Type B pancreatic cell (in vitro differentiated cells): ENCODE measurements at places on chromosomes 11 and 22.

DNA sequence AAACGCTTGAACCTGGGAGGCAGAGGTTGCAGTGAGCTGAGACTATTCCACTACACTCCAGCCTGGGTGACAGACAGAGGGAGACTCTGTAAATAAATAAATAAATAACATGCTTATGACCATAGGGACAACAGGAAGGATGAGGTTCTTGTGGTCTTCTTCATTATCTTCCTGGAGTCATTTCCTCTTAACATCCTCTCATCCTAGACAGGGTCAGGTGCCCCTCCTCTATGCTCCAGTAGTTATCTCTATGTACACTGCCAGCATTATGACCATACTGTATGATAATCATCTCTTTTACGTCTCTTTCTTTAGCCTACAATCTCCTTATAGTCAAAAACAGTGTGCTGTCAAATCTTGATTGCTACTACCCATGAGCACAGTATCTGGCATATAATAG is 17.7 kb downstream of the RAB30 start:
- DNase-seq, result no peak

- DNase-seq, result no peak
These were observed 24.5 kb downstream of the ARHGAP1 start for GRCh38 chr11:46675949-46676348.

GRCh38 chr11:70862093-70862492 is 390.3 kb downstream of the SHANK2 start:
- no peak for DNase-seq

DNA sequence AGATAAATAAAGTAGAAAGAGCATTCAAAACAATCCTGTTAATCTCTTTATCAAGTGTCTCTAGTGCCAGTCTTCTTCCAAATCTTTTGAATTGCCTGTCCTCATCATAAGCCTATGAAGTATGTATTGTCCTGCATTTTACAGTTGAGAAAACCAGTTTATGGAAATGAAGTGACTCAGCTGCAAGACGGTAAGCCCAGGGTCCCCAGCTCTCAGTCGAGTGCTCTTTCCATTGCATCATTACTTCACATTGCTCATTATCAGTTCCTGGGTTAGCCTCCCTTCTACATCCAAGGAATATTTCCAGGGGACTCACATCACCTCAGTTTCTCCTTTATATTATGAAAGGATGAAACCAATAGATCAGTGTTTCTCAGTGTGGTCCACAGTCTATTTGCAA is 9.1 kb upstream of the P4HA3 start:
- DNase-seq, result no peak

DNA sequence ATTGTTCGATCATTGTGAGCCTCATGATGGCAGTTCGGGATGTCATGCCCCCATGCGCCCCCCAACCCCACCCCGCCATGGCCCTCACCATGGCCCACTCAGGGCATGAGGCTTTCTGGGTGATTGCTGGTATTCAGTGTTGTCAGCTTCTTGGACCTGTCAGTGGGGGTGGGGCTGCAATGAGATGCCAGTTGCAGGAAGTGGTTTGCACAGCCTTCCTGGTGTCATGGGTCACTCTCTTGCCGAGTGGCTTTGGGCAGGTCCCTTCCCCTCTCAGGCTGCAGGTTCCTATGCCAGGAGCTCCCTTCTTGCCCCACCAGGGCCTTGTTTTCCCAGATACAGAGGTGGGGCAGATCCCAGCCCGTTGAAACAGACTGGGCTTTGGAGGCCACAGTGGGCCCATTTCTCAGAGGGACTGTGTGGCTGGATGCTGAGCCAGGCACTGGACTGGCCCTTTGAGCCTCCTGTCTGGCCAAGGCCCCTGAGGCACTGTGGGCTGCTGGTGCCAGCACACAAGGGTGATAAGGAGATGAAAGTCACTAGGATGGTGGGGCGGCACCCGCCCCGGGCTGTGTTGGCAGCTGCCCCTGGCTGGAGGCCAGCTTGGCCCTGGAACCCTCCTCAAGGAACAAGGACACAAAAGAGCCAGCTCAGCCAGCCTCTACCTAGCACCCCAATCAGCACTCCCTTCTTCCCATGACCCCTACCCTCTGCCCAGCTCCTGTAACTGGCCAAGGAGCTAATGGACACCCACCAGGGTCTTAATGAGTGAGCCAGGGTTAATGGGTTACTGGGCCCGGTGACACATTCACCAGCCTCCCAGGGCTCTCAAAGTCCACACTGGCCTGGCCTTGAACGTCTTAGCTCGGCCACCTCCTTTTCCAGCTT is 1.5 kb upstream of the GGT1 start:
- DNase-seq, result no peak

- DNase-seq, result no peak
These were observed 34.8 kb downstream of the KCNQ1OT1 start for GRCh38 chr11:2664791-2665525.

GRCh38 chr22:44924710-44925109 is 85.1 kb downstream of the PHF21B start:
- DNase-seq, result no peak

- no peak for DNase-seq
These were observed 509 bp upstream of the PRRG4 start for GRCh38 chr11:32829157-32829679.

DNA sequence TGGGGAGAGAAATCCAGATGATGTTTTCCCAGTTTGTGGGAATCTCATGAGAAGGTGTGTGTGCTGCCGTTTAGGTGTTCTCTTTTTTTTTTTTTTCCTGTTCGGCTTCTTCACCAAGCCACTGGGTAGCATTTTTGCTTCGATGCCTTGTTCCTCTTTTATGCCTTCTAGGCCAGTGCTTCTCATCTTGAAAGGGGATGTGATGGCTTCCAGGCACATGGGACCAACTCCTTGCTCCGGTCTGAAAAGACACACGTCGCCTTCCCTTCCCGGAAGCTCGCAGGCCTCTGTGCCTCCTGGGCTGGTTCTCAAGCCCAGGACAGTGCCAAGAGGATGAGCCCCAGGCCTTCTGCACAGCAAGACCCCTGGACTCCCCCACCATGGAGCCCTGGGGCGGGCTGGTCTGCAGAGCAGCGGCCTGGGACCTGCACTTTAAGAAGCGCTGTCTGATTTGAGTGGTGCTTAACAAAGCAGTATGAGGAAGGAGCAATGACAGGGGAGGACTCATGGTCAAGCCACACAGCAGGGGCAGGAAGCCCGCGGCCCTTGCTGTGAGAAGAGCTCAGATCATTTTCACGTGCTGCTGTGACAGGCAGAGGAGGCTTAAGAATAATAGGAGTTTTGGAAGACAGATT is 158.8 kb downstream of the MPPED1 start:
- DNase-seq, result no peak

DNA sequence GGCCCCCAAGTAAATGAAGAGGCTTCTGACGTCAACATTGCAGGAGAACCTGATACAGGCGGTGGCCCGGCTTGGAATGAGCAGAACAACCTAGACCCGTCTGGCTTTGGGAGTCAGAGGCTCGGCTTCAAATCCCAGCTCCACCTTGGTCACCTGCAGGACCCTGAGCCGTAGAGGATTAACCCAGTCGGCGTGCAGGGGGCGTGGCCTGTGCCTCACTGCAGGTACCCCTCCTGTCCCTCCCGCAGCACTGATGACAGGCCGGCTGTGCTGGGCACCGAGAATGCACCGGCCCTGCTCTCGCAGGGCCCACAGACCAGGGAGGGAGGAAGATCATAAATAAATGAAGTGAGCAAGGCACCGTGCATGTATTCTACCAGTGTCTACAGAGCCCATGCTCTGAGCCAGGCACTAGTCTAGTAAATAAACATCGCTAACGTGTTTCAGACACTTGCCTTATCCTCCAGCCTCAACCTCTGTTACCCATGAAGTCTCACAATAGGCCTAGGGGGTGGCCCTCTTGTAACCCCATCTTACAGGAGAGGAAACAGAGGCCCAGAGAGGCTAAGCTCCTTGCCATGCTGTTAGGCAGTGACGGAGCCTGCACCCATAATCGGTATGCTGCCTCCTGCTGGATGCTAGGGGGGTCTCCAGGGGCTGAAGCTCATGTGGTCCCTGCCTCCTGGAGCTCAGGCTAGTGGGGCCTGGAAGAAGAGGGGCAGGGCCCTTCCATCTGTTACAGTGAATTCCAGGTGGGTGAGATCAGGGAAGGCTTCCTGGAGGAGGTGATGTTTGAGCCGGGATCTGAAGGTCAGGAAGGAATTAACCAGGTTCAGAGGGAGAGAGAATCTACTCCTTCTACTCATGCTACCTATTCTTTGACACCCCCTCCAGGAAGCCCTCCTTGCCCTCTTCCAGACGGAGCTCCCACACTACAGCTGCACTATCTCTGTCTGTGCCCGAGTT is 53.4 kb downstream of the RTL6 start:
- DNase-seq, result no peak

GRCh38 chr11:87421422-87421821 is 383.7 kb downstream of the TMEM135 start:
- DNase-seq, result no peak

GRCh38 chr11:86160541-86161149 is 83.9 kb upstream of the EED start:
- no peak for DNase-seq
